ENCODE measurements at places on chromosomes 1 and 21. TPM values are rescaled to one million over a fixed set of nuclear protein-coding genes. Genes with fewer than 3 reads are reported as not detected.

BMP8B gene
- 1.8 TPM for total RNA-seq

TNFRSF4 gene
- 305 TPM for total RNA-seq

AMY1C gene
- total RNA-seq, result not detected

UBL4B gene
- total RNA-seq, result not detected

PTPN7 gene
- 227 TPM for total RNA-seq

TMEM125 gene
- total RNA-seq, result not detected

RGS5 gene
- 1.2 TPM for total RNA-seq

KLF17 gene
- total RNA-seq, result not detected

COL24A1 gene
- not detected for total RNA-seq

TTLL7 gene
- total RNA-seq, result 21.3 TPM

FMN2 gene
- not detected for total RNA-seq

RHOU gene
- 3.7 TPM for total RNA-seq

F13B gene
- total RNA-seq, result not detected

WNT9A gene
- not detected for total RNA-seq

ANGPTL3 gene
- not detected for total RNA-seq

ADGRL2 gene
- 0.43 TPM for total RNA-seq

CEP170 gene
- total RNA-seq, result 34.2 TPM

ZNF326 gene
- total RNA-seq, result 21.0 TPM

TTC3 gene
- 84.2 TPM for total RNA-seq

KRTAP6-1 gene
- not detected for total RNA-seq

OXCT2 gene
- total RNA-seq, result 0.59 TPM

OR2T35 gene
- not detected for total RNA-seq

MYBPHL gene
- total RNA-seq, result not detected

DOCK7 gene
- 11.8 TPM for total RNA-seq

HENMT1 gene
- total RNA-seq, result 35.7 TPM

YBEY gene
- 10.9 TPM for total RNA-seq

C1QTNF12 gene
- total RNA-seq, result 5.6 TPM

ASPM gene
- total RNA-seq, result 40.7 TPM

SLC9C2 gene
- total RNA-seq, result not detected
